ENCODE measurements at places on chromosomes 7 and 10.

DNA sequence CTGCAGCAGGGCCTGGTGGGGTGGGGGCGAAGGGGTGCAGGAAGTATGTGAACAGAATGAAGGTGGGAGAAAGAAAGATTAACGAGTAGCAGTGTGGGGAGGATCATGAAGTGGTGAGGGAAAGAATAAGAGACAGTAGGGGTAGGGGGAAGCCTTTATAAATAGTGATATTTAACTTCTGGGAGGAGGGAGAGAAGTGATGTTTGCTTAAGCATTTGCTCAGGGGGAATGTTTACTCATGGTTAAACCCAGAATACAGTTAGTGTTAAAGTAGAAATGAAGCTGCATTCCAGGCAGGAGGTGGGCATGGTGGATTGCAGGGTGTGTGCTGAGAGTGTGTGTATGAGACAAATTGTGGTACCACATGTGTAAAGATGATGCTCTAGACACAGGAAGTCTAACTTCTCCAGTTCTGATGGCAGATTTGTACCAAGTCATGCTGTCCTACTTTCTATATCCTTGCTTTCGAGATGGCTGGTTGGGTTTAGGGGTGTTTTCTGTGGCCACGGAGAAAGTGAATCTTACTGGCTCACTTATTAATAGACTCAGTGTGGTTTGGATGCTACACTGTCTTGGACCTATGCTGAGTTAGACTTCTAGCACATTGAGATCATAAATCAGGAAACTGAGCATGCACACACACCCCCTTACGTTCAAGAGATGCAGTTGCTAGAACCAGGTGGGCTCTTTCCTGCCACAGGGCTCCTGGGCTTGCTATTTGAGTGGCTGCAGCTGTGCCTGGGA lies 10.6 kb upstream of the DNMBP start:
- no peak for DNase-seq

- no peak for DNase-seq
Measured at GRCh38 chr10:4888236-4888635, 62.2 kb downstream of the AKR1E2 start.

GRCh38 chr7:44045226-44046014 lies 918 bp downstream of the DBNL start:
- no peak for DNase-seq

DNA sequence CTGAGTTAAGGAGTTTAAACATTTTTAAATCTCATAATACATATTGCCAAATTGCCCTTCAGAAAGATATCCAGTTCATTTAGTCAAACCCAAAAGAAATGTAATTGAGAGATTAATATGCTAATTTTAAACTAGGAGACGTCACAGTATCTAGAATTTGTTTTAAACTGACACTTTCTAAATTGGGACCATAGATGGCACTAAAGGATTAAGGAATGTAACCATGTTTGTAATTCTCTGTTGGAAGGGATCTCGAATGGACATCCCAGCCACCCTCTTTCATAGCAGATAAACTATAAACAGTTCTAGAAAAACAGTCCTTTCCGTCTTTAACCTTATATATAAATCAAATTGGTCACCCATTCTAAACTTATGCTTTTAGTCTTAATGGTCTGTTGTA lies 30.0 kb upstream of the SAMD9L start:
- no peak for DNase-seq

- DNase-seq, result no peak
Measured at GRCh38 chr7:123961771-123962170, 36.7 kb downstream of the SPAM1 start.

- DNase-seq, result no peak
Measured at GRCh38 chr10:119447823-119448546, 94.5 kb downstream of the RGS10 start.

- DNase-seq, result no peak
Measured at GRCh38 chr7:66145400-66146104, 30.9 kb downstream of the CRCP start.

GRCh38 chr7:102272075-102272916 lies 14.4 kb upstream of the SH2B2 start:
- DNase-seq, result peak; percentile 67

Data from activated T-helper 1 cell treated with anti-CD3 and anti-CD28 coated beads, Interleukin-2, amount 50 U/mL, for 16 hours (primary cell).